Regular cardiac myocyte (primary cell): ENCODE measurements at places on chromosomes 12 and 14. TPM values are rescaled to one million over a fixed set of nuclear protein-coding genes. Genes with fewer than 3 reads are reported as not detected.

The LUM gene
- 35.3 and 191 TPM in 2 replicates for total RNA-seq

The KRT72 gene
- total RNA-seq = not detected in 2 replicates

The RD3L gene
- not detected in 2 replicates for total RNA-seq

The IFT81 gene
- total RNA-seq = 12.8 and 33.8 TPM in 2 replicates

The EPYC gene
- not detected in 2 replicates for total RNA-seq

The TRPV4 gene
- total RNA-seq = 1.2 and 1.7 TPM in 2 replicates

The KRT83 gene
- total RNA-seq = under 0.01 TPM in 1 of 2 replicates, not detected in the other

The DAO gene
- not detected in 2 replicates for total RNA-seq

The MMP17 gene
- 8.5 and 15.0 TPM in 2 replicates for total RNA-seq
